NCI-H187 (cell line): ENCODE measurements at places on chromosomes 2 and 18.

- DNase-seq: no peak
Observed at GRCh38 chr2:161766334-161766733, 142.1 kb downstream of the SLC4A10 start.

DNA sequence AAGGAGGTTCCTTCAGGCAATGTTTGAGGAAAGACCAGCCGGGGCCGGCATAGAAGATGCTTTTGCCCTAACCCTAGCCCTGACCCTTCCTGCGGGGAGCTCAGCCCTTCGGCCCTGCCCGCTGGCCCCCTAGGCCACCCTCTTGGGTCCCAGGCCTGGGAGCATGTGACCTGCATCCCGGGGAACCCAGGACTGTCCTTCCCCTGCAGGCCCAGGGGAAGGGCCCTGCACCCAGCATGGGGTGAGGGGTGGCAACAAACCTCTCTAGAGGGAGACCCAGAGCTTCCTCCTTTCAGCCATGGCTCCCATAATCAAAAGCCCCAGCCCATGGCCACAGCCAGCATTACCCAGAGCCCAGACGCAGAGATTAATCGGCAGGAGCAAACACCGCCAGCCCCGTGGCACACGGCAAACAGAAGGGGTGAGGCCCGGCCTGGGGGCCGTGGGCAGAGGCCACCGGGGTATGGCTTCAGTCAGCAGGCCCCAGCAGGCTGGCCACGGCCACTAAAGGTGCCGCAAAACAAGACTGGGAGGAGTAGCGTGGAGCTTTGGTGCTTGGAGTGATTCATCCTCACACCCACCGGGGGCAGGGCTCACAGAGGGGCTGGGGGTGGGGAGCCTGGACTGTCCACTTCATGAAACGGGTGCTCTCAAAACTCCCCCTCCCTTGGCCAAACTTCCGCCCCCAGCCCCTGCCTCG lies 61.6 kb upstream of the HPCAL1 start:
- DNase-seq: no peak

DNA sequence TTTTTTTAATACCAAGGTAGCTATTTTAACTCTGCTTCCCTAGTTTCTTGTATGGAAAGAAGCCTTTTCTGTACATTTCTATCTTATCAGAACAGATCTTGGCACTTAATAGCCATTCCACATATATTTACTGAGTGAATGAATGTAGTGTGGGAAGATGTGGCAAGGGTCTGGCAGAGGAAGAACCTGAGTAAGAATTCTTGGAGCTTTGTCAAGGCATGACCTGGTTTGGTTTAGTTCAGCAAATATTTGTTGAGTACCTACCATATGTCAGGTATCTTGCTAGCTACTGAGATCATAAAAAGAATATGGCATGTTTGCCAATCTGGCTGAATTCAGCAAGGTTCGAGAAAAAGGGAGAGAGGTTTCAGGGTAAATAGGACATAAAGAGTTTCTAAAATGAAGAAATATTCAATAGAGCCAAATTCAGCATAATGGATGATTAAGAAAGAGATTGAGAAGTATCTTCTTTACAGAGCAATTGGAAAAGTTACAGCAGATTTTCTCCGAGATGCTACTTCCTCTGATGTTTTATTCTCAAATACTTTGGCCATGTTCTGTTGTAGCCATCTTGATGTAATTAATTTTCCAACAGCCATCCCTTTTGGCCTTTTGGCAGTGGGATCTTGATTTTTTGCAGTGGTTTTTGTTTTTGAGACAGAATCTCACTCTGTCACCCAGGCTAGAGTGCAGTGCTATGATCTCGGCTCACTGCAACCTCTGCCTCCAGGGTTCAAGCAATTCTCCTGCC lies 21.7 kb upstream of the MEP1B start:
- no peak for DNase-seq

GRCh38 chr2:100281521-100282438 lies 40.5 kb downstream of the LONRF2 start:
- no peak for DNase-seq

- no peak for DNase-seq
Observed at GRCh38 chr2:7467782-7468447, 550.7 kb downstream of the RNF144A start.

DNA sequence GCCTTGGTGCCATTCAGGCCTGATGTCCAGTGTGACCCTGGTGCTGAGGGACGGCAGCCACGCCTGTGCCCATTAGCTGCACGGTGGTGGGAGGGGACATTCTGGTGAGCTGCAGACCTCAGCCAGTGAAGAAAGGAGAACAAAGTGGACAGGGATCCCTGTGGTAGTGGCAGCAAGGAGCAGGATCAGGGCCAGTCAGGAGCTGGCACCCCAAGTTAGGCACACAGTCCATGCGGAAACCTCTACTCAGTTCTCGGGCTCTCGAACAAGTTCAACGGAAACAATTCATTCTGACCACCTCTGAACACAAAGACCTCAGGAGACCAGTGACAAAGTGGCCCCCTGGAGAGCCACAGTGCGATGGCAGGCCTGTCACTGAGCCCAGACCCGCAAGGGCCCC lies 30.1 kb downstream of the COA5 start:
- no peak for DNase-seq
